IMR-90 (cell line): ENCODE measurements at places on chromosomes 5 and 9. TPM values are rescaled to one million over a fixed set of nuclear protein-coding genes. Genes with fewer than 3 reads are reported as not detected.

OTP gene
- total RNA-seq: not detected in 2 replicates

GRCh38 chr5:126456217-126456820, 33.1 kb downstream of the GRAMD2B start:
- DNase-seq: no peak

MARCOL gene
- total RNA-seq: not detected in 2 replicates

DNA sequence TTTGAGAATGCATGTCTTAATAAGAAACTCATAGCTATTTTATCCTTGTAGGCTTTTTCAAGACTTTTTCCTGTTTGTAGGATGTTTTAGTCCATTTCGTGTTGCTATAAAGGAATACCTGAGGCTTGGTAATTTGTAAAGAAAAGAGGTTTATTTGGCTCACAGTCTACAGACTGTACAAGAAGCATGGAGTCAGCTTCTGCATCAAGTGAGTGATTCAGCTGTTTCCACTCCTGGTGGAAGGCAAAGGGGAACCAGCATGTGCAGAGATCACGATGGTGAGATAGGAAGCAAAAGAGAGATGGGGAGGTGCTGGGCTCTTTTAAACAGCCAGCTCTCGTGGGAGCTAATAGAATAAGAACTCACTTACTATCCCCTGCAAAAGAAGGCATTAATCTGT, 177.3 kb downstream of the ALDH1A1 start:
- DNase-seq: no peak

DNA sequence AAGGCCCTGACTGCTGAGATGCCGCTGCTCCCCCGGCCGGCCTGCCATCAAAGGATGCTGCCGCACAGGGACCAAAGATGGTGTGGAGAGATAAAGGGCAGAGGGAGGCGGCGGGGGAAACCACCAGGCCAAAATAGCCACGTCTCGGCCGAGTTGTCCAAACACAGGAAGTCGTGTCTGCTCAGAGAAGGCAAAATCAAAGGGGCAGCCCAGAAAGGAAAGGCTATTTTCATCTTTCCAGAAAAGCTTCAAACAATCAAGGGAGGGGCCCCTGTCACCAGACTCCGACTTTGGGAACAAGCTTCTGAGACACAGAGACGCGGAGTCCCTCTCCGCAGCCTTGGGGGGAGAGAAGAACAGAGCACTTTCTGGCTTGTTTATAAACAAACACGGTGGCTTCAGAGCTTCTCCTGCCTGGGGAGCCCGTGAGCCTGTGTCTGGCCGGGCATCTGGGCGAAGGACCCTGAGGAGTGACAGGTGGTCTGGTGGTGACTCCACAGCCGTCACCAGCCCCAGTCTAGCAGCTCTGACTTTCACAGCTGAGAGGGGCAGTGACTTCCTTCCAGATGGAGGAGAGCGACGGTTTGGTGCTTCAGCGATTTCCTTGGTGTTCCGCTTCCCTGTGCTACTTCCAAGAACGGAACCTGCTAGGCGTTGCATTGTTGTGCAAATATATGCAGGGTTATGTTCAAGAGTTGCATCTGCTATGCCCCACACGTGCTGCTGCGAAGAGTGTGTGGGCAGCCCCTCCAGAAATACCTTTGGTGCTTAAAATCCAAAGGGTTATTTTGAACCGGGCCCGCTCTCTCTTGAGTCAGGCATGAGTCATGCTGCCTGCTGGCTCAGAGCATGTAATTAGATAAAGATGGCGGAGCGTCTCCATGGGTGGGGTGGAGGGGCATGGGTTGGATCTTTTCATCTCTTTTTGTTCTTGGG, 24.0 kb downstream of the ADAMTSL2 start:
- DNase-seq: peak; percentile 85

DNA sequence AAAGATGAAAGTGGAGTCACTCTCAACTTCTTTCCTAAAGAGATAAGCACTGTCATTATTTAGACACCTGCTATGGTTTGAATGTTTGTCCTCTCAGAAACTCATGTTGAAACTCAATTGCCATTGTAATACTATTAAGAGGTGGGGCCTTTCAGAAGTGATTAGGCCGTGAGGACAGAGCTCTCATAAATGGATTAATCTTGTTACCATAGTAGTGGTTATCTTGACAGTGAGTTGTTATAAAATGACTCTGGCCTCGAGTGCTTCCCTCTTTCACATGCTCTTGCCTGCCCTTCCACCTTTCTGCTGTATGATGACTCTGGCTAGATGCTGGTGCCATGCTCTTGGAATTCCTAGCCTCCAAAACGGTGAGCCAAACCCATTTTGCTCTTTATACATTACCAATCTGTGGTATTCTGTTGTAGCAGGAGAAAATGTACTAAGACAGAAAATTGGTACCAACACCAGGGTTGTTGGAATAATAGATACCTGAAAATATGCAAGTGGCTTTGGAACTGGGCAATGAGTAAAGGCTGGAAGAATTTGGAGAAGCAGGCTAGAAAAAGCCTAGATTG, 38.0 kb downstream of the GDA start:
- no peak for DNase-seq

DNA sequence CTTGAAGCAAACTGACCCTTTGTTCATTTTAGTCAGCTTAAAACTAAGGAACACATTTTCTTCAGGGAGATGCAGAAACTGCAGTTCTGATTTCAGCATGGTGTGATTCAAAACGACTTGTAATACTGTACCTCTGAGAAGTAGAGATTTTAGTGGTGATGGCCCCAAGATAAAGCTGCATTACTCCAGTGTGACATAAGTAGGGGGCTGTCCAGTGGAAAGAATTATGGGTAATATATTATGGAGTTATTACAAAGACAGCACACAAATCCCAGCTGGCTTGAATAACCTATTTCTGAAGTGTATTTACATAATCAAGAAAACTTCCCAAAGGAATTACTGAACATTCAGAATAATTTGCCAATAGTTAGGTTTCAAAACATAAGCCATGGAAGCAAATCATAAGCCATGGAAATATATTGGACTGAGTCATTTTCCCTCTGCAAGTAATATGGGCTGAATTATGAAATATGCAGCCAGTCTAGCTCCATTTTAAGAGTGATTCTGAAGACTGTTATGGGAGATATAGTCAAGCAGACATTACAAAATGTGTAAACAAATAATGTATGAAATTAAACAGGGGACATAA, 133.7 kb upstream of the FBXL17 start:
- DNase-seq: no peak

DNA sequence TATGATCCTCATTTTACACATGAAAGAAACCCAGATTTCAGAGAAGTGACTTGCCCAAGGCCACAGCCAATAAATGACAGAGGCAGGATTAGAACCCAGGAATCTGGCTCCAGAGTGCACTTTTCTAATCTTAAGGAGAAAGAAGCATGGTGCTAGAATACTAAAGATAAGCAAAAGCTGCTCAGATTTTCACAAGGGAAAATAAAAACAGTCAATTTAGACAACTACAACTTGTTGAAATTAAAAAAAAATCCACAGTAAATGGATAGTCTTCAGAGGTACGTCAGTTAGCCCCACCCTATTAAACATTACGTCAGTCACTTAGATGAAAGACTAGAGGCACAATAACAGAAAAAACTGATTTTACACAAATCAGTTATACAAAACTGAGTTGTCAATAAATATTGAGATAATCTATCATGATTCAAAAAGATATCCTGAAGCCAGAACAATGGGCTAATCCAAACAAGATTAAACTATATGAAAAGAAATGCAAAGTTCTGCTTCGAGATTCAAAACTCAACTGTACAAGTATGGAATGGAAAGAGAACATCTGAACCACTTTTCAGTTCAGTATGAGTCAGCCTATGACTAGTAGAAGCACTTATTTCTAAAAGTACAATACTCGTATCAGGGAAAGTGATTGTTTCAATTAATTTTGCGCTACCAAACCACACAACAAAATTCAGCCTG, 9.3 kb downstream of the TMEM245 start:
- DNase-seq: peak; percentile 80

GRCh38 chr9:2634153-2634552, 12.6 kb downstream of the VLDLR start:
- DNase-seq: no peak

GRCh38 chr5:161138751-161139455, 286.9 kb upstream of the ATP10B start:
- DNase-seq: no peak

PCDHGA9 gene
- 3.9 and 4.5 TPM in 2 replicates for total RNA-seq

SPARC gene
- 1,186 and 1,450 TPM in 2 replicates for total RNA-seq
